ENCODE measurements at places on chromosomes 7 and 10.

DNA sequence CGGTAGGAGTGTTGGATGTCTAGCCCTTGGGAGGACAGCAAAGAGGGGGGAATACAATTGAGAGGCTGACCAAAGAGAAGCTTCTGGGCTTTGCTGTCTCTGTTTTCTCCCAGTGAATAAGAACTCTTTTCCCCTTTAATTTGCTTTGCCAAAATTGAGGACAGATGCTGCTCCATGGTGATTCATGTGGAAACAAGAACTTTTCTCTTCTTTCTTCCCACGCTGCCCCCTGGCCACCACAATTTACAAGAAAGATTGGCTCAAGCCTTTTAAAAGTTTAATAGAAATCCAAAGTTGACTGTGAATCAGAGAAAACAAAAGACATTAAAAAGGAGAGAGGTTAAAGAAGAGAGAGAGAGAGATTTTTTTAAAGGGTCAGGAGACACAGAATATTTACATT is 49.0 kb downstream of the PRR15 start:
- no peak for DNase-seq

- no peak for DNase-seq
Observed at GRCh38 chr7:17963281-17963680, 23.0 kb upstream of the SNX13 start.

DNA sequence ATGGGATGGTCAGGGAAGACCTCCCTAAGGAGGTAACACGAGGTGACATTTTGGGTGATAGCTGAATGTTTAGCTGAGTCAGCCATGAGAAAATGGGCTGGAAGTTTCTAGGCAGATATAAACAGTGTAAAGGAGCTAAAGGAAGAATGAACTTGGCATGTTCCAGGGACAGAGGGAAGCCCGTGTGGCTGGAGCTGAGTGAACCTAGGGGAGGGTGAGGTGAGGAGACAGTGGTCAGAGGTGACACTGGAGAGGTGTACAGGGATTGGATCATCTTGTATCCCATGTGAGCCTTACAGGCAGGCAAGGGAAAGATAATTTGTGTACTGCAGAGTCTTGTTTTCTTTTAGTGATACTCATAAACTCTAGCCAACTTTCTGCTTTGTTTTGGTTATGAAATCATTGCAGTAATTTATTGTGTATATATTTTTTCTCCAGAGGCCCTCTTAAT is 1.8 kb downstream of the STARD3NL start:
- no peak for DNase-seq

DNA sequence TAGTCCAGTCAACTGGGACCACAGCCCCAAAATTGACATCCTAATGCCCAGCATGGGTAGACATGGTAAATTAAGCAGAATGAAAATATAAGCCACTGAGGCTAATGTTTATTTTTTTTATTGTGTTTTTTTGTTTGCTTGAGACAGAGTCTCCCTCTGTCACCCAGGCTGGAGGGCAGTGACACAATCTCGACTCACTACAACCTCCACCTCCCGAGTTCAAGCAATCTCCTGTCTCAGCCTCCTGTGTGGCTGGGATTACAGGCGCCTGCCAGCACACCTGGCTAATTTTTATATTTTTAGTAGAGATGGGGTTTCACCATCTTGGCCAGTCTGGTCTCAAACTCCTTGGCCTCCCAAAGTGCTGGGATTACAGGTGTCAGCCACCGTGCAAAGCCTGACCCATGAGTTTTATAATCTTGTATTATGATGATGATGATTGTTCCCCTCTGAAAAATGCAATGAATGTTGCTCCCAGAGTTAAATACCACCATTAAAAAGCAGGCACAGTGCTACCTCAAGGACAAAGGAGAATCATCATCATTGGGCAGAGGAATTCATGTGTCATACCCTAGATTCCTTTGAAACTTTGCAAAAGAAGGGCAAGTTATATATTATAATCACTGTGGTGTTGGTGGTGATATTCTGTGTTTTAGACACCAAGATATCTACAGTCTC is 228.0 kb downstream of the PARD3 start:
- DNase-seq, result no peak

DNA sequence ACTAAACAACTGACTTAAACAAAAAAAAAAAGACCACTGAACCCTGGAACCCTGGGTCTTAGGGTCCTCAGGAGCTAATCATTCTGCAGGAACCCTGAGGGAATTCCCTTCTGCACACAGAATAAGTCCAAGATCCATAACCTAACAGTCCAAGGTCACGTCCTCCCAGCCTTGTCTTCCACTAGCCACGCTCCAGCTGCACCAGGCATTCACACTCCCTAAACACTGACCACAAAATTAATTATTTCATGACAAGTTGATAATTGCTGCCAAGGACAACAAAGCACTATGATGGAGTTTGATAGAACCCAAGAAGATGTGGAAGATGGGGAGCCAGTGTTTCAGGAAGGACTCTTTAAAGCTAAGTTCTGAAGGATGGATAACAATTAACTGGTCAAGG is 130.6 kb downstream of the SH3PXD2A start:
- DNase-seq, result no peak
